ENCODE measurements at places on chromosomes 12 and 14. TPM values are rescaled to one million over a fixed set of nuclear protein-coding genes. Genes with fewer than 3 reads are reported as not detected.

- no peak for DNase-seq
Measured at GRCh38 chr12:76830436-76830835, 48.4 kb downstream of the CSRP2 start.

- peak; percentile 33 for DNase-seq
Measured at GRCh38 chr14:75418850-75419768, 8.7 kb upstream of the JDP2 start.

DNA sequence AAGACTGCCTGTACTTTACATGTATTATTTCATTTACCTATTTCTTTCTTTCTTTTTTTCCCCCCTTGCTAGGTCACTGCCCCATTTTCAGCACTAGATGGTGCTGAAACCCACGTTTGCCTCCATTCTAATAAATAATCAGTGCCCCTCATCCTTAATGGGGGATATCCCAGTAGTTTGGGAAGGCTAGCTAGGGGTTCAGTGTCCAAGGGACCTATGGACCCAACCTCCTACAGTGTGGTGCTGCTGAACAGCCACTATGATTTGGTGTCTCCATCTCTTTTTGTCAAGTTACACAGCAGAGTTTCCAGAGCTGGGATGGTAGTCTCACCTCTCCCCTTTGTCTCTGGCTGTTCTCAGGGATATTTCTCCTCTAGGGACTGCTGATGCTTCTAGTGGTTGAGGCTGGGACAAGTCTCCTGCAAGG, 6.5 kb upstream of the HCFC2 start:
- no peak for DNase-seq

- DNase-seq, result no peak
Measured at GRCh38 chr14:29627137-29627536, 300.5 kb downstream of the PRKD1 start.

DNA sequence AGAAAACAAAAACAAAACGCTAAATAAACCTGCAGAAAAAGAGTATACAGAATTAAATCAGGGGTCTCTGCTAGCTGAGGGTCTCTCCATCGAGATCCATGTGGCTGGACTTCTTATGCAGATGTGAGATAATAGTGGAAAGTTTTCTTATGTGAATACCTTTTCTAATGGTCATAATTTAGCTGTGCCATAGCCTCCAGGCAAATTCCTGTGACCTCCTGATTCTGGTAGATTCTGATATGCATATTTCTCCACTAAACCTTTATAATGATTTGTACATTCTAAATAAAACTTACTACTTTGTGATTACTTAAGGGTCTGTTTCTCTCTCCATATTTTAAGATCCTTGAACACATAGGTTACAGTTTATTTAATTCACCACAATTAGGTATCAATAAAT, 1002.6 kb downstream of the GALC start:
- no peak for DNase-seq

DNA sequence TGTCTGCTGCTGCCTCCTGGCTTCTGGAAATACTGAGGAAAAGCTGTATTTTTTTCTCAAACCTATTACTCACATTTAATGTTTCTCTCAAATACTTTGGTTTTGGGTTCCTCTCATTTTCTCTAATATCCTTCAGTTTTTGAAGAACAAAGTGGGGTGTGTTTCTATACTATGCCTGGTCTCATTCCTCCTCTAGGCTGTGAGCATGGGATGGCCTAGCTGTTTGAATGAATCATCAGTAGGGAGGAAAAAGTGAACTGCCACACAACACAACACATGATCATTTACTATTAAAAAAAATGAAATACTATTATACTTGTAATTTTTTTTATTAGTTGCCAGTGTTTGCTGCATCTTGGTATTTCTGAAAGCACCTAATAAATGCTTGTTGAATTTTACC, 11.3 kb upstream of the SMCO3 start:
- no peak for DNase-seq

- DNase-seq, result peak; percentile 94
Measured at GRCh38 chr14:77043177-77043983, 14.9 kb upstream of the IRF2BPL start.

GRCh38 chr14:20632831-20633691, 8.4 kb downstream of the OR6S1 start:
- peak; percentile 50 for DNase-seq

DNA sequence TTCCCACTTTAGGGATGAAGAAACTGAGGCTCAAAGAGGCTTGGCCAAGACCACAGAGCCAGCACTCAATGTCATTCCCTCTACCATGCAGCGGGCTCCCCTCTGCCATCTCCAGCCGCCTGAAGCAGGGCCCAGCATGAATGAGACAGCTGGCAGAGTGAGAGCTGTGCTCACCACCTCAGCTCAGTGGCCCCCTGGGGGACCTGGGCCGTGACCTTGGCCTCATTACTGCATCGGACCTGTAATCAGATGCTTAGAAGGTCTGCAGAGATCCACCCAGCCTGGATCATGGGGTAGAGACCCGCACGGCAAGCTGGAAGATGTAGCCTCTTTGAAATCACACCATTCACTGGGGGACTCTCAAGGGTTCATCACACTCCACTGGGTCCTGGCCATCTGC, 22.7 kb upstream of the CORO1C start:
- no peak for DNase-seq

DNA sequence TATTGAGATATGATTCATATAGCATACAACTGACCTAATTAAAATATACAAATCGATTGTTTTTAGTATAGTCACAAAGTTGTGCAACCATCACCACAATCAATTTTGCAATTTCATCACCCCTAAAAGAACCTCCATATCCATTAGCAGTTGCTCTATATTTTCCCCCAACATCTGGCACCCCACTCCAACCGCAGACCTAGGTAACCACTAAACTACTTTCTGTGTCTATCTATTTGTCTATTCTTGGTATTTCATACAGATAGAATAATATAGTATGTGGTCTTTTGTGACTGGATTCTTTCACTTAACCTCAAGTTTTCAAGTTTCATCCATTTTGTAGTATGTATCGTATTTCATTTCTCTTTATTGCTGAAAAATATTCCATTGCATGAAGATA, 126.0 kb upstream of the CRY1 start:
- no peak for DNase-seq

DNA sequence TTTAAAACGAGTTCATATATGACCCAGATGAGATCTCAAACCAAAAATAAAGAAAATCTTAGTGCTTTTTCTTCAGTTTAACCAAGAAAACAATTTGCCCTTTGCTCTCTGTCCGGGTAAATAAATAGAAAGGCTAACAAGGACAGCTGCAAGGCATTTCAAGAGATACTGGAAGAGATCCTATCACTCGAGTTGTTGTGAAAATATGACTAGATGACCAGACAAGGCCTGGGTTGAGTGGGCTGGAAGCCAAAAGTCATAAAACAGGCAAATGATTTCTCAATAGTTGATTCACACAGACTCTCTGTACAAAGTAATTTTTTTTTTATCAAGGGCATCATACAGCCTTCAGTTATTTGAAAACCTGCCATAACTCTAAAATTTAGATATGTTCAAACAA, 55.9 kb upstream of the AVPR1A start:
- DNase-seq, result no peak

DNA sequence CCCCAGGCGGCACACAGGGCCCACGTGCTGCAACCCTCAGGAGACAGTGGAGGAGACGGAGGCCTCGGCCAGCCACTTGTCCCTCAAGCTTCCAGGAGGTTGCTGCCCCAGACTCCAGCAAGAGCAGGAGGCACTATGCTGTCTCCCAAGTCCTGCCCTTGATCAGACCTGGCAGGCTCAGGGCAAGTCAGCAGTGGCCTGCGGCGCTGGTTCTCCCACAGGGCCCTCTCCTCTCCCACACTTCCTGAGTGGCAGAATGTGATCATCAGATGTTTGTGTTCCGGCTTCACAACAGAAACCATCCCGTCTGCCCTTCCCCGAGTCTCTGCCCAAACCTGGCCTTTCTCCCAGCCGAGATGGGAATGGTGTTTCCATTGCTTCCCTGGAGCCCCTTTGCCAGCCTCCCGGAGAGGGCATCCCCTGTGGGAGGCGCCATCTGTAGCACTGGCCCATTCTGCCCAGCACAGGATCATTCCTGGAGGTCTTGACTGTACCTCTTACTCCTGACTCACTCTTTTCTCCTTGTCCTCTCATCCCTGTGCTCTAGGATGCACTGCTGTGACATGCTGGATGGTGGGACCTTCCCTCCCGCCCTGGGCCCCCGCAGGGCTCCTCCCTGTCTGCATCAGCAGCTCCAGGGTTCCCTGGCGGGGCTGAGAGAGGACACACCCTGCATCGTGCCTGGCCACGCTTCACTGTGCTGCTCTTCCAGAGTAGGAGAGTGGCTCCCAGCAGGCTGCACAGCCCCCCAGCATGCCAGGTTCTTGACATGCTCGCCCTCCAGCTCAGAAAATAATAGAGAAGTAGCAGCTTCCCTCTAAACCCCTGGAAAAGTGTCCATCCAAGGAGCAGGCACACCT, 114.7 kb upstream of the FKBP4 start:
- DNase-seq, result no peak

- DNase-seq, result no peak
Measured at GRCh38 chr12:47102406-47102805, 22.6 kb upstream of the AMIGO2 start.

RIN3 gene
- total RNA-seq, result 55.5 TPM

IL26 gene
- total RNA-seq, result not detected

HOXC9 gene
- not detected for total RNA-seq

VPS33A gene
- total RNA-seq, result 17.6 TPM

ACRBP gene
- 1.6 TPM for total RNA-seq

TRIM9 gene
- total RNA-seq, result 1.3 TPM

SYCP3 gene
- 0.46 TPM for total RNA-seq

ANKRD33 gene
- 0.14 TPM for total RNA-seq

DEGS2 gene
- 5.2 TPM for total RNA-seq

ABHD12B gene
- 0.95 TPM for total RNA-seq
